Activated CD8-positive, alpha-beta memory T cell treated with anti-CD3 and anti-CD28 coated beads for 4 hours (primary cell): ENCODE measurements at places on chromosomes 5 and 9.

DNA sequence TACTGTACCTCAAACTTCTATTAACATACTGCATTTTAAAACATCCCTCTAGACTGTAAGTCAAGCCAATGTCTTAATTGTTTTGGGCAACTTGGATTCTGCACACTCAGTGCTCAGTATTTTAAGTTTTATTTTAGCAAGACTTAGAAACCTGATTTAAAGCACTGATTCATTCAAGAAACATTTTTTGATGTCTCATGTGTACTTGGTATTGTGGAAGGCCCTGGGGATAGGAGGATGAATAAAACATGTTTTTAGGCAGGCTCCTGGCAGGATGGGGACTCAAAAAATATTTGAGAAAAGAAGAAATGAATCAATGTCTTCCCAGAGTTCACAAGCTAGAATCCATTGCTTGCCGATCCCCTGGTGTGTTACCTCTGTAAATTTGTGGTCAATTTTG is 334.0 kb upstream of the PUM3 start:
- DNase-seq, result no peak

DNA sequence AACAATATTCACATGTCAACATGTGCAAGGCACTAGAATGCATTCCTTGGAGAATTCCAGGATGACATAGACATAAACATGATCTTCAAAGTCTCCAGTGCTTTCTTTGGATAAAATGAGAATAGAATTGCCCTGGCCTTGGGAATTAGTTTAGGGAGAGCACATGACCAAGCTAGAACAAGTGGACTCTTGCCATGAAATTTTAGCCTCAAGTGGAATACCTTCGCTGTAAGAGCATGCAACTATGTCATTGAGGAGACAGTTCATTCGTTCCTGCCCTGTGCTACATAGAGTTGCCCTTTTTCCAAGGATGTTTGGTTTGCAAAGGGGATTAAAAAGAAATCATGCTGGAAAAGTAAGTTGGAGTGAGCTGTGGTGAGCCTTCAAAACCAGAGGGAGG is 42.7 kb downstream of the ZFAND5 start:
- DNase-seq, result no peak

DNA sequence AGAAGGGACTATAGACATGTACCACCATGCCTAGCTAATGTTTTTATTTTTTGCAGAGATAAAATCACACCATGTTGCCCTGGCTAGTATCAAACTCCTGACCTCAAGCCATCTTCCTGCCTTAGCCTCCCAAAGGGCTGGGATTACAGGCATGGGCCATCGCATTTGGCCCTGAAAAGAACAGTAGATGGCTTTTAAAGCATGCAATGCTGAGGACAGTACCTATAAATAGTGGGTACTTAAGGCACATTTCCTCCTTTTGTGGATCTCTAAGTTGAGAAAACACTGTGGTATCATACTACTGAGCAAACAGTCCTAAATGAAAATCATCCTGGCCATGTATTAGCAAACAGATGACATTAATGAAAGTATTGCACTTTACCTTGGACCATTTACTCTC is 119.4 kb downstream of the TTC39B start:
- no peak for DNase-seq

- DNase-seq, result no peak
Observed at GRCh38 chr5:78009937-78010527, 233.9 kb upstream of the TBCA start.

DNA sequence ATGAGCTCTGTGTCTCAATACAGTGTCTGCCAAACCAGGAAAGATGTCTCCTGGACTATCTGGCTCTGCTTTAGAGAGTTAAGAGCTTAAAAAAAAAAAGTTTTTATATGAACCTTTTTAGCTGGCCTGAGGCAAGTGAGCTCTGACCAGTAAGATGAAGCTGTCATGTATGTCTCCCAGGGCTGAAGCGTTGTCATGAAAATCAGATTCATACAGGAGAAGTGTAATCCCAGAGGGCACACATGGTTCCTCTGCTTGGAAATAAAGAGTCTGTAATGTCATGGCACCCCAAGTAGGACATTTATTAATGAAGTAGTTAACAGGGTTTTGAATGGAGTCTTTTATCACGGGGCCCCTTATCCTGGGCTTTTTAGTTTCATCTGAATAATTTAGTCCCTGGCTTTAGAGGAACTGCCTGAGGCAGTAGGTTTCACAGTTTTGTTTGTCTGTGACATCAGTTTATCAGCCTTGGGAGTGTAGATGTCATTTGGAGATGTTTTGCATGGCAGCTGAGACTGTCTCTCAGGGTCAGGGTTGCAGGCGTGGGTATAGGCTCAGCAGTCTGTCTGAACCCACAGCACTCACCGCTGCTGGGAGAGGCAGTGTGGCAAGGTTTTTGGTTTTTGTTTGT is 223.3 kb downstream of the DIRAS2 start:
- no peak for DNase-seq

DNA sequence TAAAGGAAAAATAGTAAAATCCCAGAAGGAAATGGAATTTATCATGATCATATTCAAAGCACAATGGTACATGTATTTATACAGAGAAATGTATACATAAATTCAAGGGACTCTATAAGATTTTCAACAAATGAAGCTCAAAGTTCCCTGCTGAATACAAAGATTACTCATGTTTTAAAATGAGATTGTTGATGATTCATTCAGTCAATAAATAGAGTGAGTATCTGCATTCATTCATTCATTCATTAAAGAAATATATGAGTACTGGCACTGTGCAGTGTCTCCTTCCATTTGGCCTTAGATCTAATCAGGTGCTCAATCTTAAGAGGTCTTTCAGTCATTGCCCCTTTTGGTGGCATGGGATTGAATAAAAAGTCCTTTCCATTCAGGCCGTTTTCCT is 310.0 kb downstream of the KIAA0825 start:
- no peak for DNase-seq

DNA sequence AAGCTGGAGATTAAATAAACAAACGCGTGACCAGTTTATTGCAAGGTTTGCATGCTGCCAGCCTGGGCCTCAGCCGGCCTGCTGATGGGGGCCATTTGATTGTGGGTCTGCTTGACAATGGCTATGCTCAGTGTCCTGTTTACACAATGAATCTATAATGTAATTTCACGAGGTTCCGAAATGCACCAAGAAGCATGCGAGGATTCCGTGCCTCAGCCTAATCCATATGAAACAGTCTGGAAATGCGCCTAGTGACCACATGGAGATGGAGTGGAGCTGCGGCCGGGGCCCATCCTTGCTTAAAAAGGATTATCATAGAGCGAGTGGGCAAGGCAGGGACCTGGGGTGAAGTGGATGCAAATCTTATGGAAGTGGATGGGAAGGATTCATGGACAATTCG is 382.4 kb downstream of the CDK5RAP2 start:
- no peak for DNase-seq
